ENCODE measurements at places on chromosomes 4 and X. TPM values are rescaled to one million over a fixed set of nuclear protein-coding genes. Genes with fewer than 3 reads are reported as not detected.

The GUCY1B1 gene
- 39.3 TPM for total RNA-seq

The VCX gene
- total RNA-seq, result not detected

- no peak overlapping the region for H3K4me3 ChIP-seq
- no peak overlapping the region for H3K27ac ChIP-seq
- H3K4me1 ChIP-seq, result no peaks in the 10 kb centered on the region
- no peaks in the 10 kb centered on the region for H3K27me3 ChIP-seq
- no peaks in the 10 kb centered on the region for H3K36me3 ChIP-seq
Measured at GRCh38 chr4:10962246-10962645, 277.7 kb upstream of the CLNK start.

- H3K27ac ChIP-seq, result no peak overlapping the region
- H3K4me3 ChIP-seq, result no peak overlapping the region
- no peaks in the 10 kb centered on the region for H3K36me3 ChIP-seq
- no peak for DNase-seq
- H3K27me3 ChIP-seq, result no peaks in the 10 kb centered on the region
Measured at GRCh38 chr4:152659806-152660205, 20.0 kb downstream of the TMEM154 start.

DNA sequence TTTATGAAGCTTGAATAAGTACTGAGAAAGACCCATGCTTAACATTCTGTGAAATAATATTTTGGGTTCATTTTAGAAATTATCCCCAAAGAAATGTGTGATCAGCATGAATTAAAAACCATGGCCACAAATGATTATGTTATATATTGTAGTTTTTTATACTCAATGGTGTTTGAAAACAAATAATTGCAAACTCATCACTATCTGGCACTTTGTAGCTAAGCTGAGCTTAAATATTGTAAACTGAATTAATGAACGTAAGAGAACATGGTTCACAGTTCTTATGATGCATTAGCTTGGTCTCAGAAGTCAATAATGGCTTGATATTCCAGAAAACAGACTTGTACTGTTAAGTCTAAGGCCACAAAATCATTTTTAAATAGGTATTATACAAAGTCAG lies 24.6 kb upstream of the ASB5 start:
- no peak for DNase-seq
- H3K27me3 ChIP-seq, result no peaks in the 10 kb centered on the region
- no peaks in the 10 kb centered on the region for H3K4me1 ChIP-seq
- no peak overlapping the region for H3K27ac ChIP-seq

DNA sequence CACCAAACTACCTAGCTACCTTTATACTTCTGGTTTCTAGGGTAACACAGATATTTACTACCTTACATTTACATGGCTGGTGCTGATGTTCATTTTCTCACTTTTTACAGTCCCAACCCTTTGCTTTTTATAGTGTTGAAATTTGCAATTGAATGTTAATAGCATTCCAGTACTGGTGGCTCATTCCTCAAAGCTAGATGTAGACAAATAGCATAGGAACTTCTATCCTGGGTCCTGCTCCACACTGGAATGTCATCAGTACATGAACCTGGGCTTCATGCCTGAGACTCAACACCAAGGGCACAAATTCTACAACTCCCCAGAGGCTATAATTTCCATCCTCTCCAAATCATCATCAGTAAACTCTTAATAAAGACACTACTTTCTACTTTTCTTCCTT lies 10.3 kb upstream of the TRMT2B start:
- no peak for DNase-seq
- no peak overlapping the region for H3K4me3 ChIP-seq
- no peak overlapping the region for H3K27ac ChIP-seq
- H3K4me1 ChIP-seq, result no peaks in the 10 kb centered on the region
- no peaks in the 10 kb centered on the region for H3K27me3 ChIP-seq
- H3K36me3 ChIP-seq, result no peaks in the 10 kb centered on the region

DNA sequence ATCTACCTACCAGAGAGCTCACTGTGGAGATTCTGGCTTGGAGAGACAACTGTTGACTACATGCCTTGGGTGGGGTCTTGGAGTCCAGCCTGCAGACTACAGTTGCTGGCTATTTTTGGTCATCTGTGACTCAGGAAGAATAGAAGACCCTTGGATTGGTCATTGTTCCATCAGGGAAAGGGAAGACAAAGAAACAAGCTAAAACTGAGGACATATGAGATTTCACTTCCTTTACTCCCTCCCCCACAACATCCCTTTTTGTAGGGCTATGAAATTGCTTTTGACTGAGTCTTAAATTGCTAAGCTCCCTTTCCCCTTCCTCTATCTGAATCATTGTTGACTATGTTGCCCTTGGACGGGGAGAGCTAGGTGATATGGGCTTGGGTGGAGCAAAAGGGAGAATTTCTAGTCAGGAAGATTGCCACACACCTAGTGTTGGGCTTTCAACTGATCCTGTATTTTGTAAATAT lies 11.7 kb downstream of the MSN start:
- no peaks in the 10 kb centered on the region for H3K36me3 ChIP-seq
- H3K27ac ChIP-seq, result peak overlapping the region; percentile 77
- peak; percentile 81 for DNase-seq
- no peaks in the 10 kb centered on the region for H3K27me3 ChIP-seq
- H3K4me3 ChIP-seq, result no peak overlapping the region
- H3K4me1 ChIP-seq, result peaks cover 5% of the 10 kb centered on the region

GRCh38 chr4:116055857-116056827 lies 942.7 kb upstream of the NDST4 start:
- no peaks in the 10 kb centered on the region for H3K27me3 ChIP-seq
- H3K36me3 ChIP-seq, result no peaks in the 10 kb centered on the region
- no peak overlapping the region for H3K4me3 ChIP-seq
- peak; percentile 7 for DNase-seq

DNA sequence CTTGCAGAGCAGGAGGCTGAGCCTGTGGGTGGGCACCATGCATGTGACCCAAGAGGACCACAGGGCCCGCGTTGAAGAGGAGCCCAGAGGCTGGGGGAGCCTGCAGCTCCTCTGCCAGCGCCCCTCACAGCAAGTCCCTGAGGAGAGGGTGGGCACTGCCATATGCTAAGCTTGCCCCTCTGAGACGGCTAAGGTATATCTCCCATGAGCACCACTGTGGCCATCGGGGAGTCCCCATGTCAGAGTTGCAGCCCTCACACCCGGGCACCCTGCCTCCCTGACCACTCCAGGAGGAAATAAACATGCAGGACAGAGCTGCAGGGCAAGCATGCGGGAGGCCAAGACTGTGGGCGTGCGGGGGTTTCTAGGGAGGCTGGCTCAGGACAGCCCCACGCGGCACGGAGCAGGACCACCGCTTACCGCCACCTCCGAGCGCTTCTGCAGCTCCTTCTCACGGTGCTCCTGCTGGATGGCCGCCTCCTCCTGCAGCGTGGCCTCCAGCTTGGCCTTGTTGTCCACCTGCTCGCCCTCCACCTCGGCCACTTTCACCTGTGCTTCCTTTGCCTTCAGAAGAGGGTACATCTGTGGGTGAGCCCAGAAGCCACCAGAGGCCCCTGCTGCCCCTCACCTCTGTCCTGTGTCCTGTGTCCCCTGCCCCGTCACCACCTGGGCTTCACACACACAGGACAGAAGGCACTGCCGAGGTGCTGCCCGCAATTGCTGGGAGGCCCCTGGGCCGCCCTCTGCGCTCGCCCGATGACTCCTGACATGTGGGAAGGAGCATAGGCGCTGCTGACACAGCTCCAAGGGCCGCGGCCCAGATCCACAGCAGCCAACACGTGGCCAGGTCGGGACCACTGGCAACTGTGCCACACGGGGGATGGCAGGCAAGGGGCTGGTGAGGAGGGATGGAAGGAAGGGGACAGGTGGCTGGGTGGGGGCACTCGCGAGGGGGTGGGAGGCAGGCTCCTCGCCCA lies 29.8 kb downstream of the FGFR3 start:
- no peaks in the 10 kb centered on the region for H3K4me1 ChIP-seq
- no peak overlapping the region for H3K4me3 ChIP-seq
- H3K27ac ChIP-seq, result no peak overlapping the region

GRCh38 chr4:78845472-78845871 lies 69.3 kb downstream of the BMP2K start:
- no peak overlapping the region for H3K4me3 ChIP-seq
- peak; percentile 45 for DNase-seq
- no peak overlapping the region for H3K27ac ChIP-seq
- H3K27me3 ChIP-seq, result no peaks in the 10 kb centered on the region
- H3K36me3 ChIP-seq, result no peaks in the 10 kb centered on the region

DNA sequence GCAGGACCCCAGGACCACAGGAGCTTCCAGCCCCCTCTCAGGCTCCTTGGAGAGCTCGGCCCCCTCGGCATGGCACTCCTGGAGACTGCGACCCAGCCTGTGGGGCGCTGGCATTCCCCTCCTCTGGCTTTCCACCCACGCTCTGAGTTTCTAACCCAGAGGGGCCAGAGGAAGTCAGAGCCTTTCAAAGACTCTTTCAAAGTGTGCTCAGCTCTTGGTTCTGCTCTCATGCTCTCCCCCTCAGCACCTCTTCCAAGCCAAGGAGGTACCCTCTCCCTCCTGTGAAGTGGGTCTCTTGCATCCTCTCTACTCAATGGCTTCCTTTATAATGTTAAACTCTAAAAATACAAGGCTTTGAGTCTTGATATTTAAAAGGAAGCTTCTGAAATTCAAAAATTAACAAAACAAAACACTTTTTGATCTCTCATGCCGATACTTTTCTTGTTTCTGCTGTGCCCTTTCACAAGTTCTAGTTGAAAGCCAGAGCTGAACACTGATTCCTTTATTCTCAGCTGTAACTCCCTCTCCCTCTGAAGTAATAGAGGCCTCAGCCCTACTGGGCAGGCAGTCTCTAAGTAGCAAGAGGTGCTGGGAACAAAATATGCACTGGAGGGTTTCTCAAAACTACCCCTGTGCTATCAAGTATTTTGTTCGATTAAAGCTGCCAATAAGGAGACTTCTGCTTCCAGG lies 82.8 kb downstream of the NAT8L start:
- H3K4me1 ChIP-seq, result no peaks in the 10 kb centered on the region
- H3K27me3 ChIP-seq, result no peaks in the 10 kb centered on the region
- no peaks in the 10 kb centered on the region for H3K36me3 ChIP-seq
- H3K27ac ChIP-seq, result no peak overlapping the region
